ENCODE measurements at places on chromosomes 2 and 18. TPM values are rescaled to one million over a fixed set of nuclear protein-coding genes. Genes with fewer than 3 reads are reported as not detected.

The DYNAP gene
- not detected for total RNA-seq

The SLC25A52 gene
- total RNA-seq = not detected

The NYAP2 gene
- total RNA-seq = 0.06 TPM

The KIF5C gene
- total RNA-seq = 21.3 TPM

The CAPN14 gene
- 0.61 TPM for total RNA-seq

The TMEM37 gene
- total RNA-seq = 0.44 TPM

The RNF152 gene
- 0.20 TPM for total RNA-seq

The ALK gene
- not detected for total RNA-seq

The PUS10 gene
- total RNA-seq = 7.0 TPM

The LIPG gene
- total RNA-seq = not detected

The DTNA gene
- not detected for total RNA-seq

The TDRD15 gene
- 0.06 TPM for total RNA-seq

The ZNF396 gene
- 5.5 TPM for total RNA-seq

The KLHL41 gene
- total RNA-seq = 0.25 TPM

The SERPINB13 gene
- total RNA-seq = not detected
